AG04449 (cell line): ENCODE measurements at places on chromosomes 11 and 22.

GRCh38 chr11:10742460-10743208 lies 8.4 kb upstream of the CTR9 start:
- no peak for DNase-seq

DNA sequence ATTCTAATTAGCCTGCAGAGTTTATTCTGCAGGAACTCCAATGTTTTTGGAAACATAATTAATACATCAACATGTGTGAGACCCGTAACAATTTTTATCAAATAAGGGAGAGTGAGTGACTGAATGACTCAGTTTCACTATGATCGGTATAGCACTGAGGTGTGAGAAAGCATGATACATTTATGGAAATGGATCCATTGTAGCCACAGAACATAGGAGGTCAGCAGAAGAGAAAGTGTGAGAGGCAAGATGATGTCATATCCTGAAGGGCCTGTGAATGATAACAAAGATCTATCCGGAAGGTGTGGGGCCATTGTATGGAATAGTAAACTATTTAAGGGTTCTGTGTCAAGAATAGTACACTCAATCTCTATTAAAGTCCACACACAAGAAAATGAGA lies 1406.1 kb upstream of the TENM4 start:
- DNase-seq: no peak

DNA sequence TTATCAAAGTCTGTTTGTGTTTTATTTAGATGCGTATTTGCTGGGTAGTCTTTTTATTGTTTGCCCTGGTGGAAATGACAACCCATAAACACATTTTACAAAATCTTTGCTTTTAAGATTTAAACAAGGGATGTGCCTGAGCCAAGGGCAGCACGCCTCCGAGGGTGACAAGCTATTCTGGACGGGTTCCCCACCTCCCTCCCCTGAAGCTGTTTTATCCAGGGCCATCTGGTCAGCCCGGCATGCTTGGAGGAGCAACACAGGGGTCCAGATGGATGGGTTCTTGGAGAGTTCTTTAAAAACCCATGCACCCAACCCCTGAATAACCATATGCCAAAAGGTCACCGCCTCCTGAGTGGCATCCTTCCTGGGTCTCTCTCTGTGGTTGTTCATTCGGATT lies 408.9 kb downstream of the OPCML start:
- DNase-seq: no peak

GRCh38 chr11:126282361-126282735 lies 545 bp upstream of the TIRAP start:
- no peak for DNase-seq

DNA sequence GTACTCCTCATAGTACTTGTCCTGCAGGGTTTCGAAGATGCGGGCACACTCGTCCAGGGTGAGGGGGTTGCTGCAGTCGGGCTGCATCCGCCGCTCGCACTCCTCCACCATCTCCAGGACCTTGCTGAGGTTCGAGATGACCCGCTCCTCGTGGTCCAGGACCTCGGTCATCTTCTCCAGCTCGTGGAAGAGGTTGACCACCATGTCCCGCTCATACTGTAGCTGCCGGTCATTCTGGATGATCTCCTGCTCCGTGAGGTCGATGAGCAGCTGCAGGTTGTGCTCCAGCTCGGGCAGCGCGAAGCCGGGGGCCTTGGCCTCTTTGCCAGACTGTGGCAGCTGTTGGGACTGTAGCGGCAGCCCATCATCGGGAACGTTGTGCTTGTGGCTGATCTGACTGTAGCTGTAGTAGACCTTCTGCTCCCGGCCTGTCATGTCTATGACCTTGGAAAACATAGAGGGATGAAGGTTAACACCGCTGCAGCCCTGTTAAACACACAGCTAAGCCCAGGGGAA lies 13.0 kb downstream of the TFIP11 start:
- DNase-seq: no peak

- DNase-seq: no peak
These were observed 447.1 kb downstream of the TBC1D22A start for GRCh38 chr22:47209547-47210023.

DNA sequence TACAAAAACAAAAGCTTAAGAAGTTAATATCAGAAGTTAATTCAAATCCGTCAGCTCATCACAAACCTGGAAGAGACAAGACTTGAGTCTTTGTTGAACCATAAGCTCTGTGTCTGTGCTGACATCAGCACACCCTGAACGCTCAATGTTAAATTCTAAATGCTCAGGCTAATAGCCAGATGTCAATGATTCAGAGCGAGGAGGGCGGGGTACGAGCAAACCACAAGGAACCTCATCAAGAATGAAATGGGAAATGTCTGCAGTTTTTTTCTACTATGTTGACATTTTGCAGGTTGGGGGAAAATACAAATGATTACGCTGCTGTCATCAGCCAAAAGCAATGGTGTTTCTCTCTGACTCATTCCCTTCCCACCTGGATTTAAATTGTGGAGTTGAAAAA lies 1057.2 kb downstream of the NTM start:
- DNase-seq: peak; percentile 44

DNA sequence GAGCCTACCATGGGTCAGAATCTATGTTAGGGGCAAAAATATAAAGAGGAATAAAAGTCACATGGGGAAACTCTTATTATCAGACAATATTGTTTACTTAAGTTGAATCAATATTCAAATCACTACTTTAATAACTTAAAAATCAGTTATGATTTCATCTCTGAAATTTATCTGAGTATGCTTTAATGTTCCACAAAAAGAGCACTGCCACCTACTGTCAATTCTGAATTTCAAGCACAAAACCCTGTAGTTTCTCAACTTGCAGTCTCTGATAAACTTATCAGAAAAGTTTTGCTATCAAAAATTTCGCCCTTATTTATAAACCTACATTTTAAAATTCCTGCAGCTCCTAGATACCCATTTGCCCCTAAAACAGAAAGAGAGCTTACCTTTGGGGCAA lies 47.3 kb downstream of the RDX start:
- no peak for DNase-seq

- DNase-seq: no peak
These were observed 5.0 kb downstream of the TBC1D22A start for GRCh38 chr22:46767249-46767985.

DNA sequence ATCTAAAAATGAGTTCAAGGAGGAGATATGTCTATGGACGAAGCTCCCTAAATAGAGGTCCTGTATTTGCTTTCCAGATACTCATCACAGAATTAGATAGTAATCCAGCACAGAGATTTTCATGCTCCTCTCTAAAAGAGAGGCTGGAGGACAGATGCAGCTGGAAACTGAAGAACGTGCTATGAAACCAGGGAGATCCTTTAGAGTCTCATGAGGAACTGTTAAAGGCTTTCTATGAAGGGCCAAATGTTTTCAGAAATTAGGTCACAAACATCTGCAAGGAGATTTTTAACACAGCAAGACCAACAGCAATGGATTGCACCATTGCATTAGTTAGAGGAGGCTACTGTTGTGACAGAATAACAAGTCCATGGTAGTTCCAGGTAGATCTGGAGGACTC lies 95.6 kb upstream of the ARHGAP20 start:
- DNase-seq: no peak

- DNase-seq: no peak
These were observed 952 bp upstream of the CATSPERZ start for GRCh38 chr11:64298966-64299846.

DNA sequence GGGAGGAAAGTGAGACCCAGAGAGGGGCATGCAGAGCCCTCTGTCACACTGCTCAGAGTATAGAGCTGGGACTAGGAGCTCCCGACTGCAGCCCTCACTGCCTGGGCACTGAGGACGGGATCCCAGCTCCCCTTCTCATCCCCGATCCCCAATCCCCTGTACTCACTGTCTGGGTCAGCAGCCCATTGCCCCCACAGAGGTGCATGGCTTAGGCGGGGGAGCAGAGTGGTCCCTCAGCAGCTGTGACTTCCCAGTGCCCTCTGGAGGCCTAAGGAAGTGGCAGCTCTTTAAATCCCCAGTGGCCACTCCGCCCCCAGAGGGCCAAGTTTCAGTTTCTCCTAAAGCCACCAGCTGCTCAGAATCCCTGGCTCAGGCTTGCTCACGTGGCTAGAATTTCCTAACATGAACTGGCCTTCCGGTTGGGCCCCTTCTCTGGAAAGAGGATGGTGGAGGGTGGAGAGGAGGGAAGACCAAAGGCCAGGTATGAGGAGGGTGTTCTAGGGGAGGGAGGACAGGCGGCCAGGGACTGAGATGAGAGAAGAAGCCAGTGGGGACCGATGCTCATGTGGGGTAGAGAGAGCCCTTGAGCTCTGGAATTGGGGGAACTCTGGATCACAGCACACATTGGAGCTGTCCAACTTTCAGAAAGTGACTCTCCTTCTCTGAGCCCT lies at the start of gene BATF2:
TSS of gene BATF2 (minus strand) at position 262 of the 671 bp plus-strand sequence. CDS start at position 205, 57 bp downstream.
- DNase-seq: no peak

DNA sequence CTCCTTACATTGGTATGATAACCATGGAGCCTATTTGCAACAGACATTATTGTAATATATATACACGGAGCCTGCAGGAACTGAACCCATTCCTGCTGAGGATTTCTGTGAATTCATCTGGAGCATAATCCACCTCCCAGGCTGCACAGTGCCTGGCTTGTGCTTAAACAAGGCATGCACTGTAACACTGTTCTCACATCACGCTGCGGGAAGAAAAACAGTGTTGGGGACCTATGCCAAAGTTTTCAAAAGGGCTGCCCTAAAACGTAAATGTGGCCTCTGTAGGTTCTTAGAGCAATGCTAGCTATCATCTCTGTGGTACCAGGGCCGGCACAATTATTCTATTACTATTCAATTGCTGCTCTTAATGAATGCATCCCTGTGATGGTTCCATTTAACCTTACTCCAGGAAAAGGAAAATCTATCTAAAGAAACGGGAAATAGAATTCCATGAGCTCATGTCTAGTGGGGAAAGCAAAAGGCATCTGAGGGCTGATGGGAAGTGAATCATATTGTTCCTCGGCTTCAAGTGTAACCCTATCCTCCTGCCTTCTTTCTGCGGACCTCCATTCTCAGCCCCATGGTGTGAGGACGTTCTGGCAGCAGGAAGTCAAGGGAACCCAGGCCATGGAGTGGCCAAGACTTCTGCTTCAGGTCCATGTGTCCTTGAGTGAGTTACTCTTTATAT lies 525.5 kb downstream of the SOX6 start:
- DNase-seq: no peak

DNA sequence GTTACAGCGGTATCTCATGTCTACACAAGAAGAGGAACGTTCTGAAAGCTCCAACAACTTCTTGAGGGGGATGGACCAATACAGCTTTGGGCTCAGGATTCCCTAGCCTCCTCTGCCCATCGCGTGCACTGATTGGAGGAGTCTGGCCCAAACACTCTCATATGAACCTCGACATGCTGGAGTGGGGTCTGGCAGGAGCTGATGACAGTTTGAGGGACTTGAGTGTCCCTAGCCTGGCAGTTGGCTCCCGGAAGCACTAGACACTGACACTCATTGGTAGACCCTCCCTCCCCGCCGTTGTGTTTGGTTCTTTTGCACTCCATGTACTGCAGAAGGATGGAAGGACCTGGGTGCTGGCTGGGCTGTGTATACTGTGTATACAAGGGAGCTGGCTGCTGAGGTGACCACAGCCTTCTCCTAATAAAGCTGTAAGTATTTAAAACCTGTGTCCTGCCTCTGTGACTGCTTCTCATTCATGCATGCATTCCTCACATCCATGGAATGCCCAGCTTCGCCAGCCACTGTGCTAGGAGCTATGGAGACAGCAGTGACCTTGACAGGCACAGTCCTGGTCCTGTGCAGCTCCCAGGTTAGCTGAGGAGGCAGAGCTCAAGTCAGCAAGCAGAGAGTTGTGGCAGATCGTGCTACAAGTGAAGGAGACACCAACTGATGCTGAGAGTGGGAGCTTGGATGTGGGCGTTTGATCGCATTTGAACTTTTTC lies 27.9 kb downstream of the ADAMTS15 start:
- DNase-seq: no peak

GRCh38 chr11:113308601-113309000 lies 5.8 kb upstream of the TTC12 start:
- no peak for DNase-seq

DNA sequence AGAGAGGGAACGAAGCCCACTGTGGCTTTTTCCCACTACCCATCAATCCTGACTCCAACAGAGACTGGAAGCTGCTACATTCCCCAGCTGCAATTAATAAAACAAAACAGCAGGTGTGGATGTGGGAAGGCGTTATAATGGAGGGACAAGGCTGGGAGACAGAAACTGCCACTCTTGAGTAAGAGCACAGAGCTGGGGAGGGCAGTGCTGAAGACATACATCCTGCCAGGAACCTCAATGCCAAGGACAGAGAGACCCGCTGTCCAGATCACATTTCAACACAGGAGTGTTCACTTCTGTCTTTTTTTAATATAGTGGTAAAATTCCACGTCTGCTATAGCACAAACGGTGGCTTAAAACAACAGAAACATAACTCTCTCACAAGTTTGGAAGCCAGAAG lies 94.5 kb downstream of the LARGE1 start:
- no peak for DNase-seq

DNA sequence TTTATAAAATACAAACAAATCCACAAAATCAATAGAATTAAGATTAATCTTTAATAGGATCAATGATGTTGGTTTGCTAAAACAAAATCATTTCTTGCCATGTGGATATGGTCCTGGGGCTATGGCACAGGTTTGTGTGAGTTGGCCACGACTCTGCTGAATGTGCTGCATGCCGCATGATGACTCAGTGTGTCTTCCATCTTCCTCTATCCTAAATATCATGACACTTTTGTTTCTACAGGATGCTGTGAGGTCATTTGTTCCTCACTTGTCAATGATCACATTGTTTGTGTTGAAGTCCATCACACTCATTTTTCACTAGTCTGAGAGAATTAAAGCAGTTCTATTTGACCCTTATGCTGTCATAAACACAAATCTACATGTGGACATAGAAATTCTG lies 167.2 kb upstream of the ZBED5 start:
- DNase-seq: no peak

DNA sequence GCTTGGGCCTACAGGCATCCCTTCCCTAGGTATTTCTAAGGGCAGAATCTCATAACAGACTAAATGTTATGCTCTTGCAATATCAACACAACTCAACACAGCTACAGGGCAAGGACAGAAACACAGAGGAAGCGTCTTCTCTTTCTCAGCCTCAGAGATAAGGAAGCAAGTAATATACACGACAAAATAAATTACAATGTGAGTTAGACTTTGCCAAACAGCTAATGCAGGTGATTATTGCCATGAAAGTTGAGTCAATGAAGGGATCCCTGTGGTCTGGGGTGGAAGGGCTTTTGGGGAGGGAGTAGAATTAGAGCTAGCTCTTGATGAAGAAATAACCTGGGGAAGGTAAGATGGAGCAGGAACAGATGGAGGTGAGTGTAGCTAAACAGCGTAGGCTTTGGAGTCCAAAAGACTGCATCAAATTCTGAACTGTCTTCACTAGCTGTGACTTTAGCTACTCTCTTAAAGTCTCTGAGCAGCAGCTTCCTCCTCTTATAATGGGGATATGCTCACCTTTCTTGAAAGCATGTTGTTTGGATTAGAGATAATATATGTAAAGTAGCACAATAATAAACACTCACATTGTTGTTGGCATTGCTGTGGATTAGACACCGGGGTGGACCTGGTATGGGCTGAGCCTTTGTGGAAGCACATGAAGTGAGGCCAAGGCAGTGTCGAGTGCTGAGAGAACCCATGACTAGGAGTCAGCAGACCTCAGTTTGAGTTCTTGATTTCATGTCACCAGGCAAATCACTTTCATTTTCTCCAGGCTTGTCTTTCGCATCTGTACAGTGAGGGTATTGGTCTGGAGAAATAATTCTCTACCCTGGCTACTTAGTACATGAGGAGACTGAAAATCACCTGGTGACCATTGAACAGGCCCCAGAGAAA lies 41.0 kb upstream of the AQP11 start:
- DNase-seq: no peak
